ENCODE measurements at places on chromosomes 5 and 9.

DNA sequence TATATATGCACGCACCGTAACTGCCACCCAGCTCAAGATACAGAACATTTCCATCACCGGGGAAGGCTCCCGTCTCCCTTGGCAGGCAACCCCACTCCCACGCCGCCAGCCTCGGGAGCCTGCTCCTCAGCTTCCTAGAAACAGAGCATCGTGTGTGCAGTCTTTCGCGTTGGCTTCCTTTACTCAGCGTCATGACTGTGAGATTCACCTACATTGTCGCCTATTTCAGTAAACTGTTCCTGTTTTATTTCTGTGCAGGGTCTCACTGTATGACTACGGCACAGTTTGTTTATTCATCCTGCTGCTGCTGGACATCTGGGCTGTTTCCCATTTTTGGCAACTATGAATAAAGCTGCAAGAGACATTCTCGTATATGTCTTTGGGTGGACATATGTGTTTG, 90.7 kb downstream of the STK10 start:
- no peak for DNase-seq

- no peak for DNase-seq
These were observed 158.0 kb downstream of the MAPKAP1 start for GRCh38 chr9:125549039-125549438.

- no peak for DNase-seq
These were observed 35.9 kb downstream of the MAMDC2 start for GRCh38 chr9:70079417-70080037.

GRCh38 chr5:136734628-136735027, 369.3 kb upstream of the TRPC7 start:
- no peak for DNase-seq

GRCh38 chr5:81665795-81666194, 85.1 kb downstream of the SSBP2 start:
- DNase-seq: no peak

Measured in heart right ventricle (tissue), 16 donors.